ENCODE measurements at places on chromosomes 6 and 20.

GRCh38 chr6:75347898-75348610 is 63.5 kb upstream of the TMEM30A start:
- no peak for DNase-seq

DNA sequence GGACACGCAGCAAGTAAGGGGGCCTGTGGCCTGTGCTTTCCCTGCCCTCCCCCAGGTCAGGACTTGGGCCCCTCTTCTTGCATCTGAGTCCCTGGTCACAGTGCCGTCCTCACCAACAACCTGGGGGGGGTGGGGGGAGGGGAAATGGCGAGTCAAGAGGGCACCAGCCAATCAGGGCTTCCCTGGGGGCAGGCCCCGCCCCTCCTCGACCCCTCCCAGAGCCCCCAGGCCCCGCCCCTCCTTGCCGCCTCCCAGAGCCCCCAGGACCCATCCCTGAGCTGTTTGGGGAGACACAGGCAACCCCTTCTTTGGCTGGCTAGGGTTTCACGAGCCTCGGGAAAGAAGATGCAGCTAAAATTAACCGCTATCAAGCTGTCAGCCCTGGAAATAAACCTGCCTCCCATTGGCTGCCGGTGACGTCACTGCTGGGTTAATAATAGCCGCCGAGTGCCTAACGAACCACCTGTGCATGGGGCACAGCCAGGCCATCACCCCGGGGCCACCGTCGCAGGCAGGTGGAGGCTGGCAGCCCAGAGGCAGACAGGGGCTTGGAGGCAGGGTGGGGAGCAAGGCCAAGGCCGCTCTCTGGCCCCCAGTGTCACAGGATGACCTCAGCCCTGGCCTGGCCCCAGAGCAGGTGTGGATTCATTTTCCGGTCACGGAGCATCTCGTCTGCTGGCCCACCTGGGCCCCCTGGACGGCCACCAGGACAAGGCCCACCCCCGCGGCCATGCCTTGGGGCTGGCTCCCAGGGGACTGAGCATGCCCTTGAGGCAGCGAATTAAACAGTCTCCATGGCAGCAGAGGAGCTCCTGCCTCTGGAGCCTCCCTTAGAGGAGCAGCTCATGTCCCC is 3.2 kb upstream of the EEF1A2 start:
- DNase-seq: no peak

DNA sequence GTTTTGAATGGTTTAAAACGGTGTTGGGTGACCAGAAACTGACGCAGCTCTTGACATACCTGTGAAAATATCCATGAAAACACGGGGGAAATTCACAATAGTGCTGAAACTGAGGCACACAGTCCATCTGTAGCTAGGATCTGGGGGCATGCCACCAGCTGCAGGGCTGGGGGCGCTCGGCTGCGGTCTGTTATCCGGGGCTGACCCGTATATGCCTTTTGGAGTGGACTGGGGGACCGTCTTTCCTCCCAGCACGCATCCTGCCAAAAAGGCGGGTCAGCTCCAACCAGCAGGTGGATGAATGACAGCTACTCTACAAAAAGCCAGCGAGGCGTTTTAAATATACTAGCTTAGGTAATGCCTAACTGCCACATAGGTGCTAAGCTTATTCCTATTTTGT is 729.8 kb downstream of the QKI start:
- no peak for DNase-seq

DNA sequence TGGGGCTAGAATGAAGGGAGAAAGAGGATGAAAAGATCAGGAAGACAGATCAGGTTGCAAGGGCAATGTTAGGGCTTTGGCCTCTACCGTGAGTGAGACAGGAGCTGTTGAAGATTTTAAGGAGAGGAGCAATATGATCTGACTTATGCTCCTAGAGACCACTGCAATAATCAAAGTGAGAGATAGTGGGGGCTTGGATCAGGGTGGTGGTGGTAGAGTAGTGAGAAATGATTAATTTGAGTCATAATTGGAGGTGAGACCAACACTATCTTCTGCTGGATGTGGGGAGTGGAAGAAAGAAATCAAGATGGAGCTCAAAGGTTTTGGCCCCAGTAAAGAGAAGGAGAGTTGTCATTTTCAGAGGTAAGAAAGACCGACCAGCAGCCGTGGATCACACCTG is 140.7 kb upstream of the TMEM170B start:
- no peak for DNase-seq

GRCh38 chr6:37793067-37793466 is 26.5 kb upstream of the ZFAND3 start:
- DNase-seq: no peak

DNA sequence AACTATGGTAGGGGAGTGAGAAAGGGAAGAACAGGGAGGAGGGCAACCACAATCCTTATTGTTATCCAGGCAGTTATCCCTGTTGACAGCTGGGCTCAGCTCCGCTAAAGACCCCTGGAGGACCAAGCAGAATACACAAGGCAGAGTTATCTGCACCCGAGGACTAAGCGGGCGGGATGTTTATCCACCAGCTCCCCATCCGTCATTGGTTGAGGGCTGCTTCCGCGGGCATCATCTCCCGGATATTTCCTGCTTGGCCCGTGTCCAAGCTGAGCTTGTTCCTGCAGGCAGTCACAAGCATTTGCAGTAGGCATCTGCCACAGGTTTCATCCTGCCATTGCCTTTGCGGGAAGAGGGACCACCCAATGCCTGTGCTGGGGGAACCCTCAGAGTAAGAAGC is 102.1 kb downstream of the DLGAP4 start:
- DNase-seq: no peak

DNA sequence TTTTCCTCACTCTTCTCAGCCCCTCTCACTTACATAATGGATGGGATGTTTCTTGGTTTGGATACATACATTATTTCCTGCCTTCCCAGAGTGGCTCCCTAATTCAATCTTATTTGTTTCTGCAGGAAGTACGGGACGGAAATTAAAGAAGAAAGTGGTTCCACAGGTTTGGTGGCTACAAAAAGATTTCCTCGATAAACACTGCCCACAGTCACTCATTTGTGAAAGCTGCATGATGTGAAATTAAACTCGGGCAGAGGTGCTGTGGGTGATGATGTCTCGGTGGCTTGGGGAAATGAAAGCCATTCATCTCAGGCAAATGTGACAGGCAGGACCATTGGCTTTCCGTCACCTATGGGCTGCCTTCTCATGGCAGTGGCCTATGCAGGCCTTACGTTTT is 119.5 kb upstream of the KCNG1 start:
- no peak for DNase-seq

- DNase-seq: no peak
These were observed 58.4 kb downstream of the TRIM38 start for GRCh38 chr6:26021001-26021349.

- DNase-seq: no peak
These were observed 664.9 kb upstream of the CITED2 start for GRCh38 chr6:140039364-140039763.

- DNase-seq: no peak
These were observed 3.4 kb upstream of the SHPRH start for GRCh38 chr6:145967549-145967948.

GRCh38 chr6:4554645-4555044 is 221.6 kb upstream of the CDYL start:
- DNase-seq: no peak
